Fibroblast of skin of left quadriceps (primary cell): ENCODE measurements at places on chromosomes 12 and 14.

DNA sequence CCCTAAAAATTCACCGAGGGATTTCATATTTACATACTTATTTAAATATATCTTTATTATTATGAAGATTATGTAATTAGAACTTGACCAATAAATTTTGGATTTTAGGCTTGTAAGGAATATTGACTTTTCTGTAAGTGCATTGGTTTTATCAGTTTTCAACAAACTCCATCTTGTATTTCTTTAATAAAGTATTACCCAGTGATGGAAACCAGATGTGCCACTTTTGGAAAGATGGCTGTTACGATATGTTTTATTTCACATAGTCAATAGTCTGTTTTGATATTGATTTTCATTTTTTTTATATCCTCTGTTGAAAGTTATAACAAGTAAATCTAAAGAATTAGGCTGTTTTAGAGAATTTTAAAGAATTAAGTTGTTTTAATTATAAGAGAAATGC, 1.8 kb downstream of the MON2 start:
- no peak for DNase-seq

DNA sequence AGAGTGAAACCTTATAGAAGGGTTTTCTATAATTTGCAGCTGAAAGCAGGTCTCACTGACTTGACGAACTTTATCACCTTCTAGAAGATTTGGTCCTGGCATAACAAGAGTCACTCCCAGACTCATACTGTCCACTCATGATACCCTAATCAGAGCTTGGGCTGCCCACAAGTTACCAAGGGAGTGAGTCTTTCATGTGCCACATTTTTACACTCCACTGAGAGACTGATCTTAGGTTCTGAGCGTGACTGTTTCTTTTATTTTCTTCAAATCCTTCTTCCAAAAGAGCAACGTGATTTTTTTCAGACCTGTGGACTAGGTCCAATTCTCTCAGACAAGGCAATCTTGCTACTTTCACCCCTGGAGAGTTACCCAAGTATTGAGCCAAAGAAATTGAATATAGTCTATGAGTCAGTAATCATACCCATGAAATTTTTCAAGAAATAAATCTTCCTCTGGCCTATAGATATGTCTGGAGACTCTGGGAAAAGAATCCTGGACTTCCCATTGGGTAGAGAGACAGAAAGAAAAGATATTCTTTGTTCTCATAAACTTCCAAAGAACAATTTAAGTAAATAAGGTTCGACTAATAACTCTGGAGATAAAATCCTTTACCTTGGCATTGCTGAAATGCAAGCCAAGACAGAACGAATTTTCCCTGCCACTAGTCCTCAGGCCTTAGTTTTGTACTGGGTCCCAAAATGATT, 26.9 kb downstream of the SIX1 start:
- DNase-seq, result peak; percentile 59

DNA sequence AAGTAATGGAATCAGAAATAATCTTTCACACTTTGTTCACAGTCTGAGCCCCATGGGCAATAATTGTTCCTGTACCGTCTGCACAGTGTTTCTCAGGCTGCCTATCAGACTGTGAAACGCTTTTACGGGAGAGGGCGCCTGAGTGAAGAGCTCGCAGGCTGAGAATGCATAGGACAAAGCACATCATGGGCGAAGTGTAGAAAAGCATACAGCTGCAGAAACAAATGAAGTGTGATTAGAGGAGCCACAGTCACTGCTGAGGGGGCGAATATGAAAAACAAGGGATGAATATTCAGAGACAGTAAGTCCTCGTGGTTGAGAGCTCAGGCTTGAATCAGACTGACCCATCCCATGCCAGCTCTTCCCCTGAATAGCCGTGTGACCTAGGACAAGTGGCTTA, 438.4 kb upstream of the DCN start:
- DNase-seq, result peak; percentile 4

- no peak for DNase-seq
Observed at GRCh38 chr12:131702573-131702877, 8.4 kb upstream of the SFSWAP start.

GRCh38 chr12:40192704-40193255, 32.0 kb upstream of the LRRK2 start:
- no peak for DNase-seq

DNA sequence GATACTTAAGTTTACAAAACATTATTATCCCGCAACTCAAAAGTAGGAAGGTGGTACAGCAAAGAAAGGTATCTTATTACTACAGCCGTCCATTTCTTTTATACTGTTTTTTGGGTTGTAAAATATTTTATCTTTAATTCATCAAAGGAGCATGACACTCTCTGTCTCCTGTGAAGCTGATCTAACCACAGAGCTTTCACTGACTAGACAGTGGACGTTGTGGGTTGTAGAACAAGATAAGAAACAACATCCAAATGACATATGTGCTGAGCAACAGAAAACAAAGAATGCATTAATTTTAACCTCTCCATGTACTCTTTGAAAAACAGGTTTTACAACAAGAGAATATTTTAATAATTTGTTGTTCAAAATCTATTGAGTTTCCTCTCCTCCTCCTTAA, 195.9 kb upstream of the FBXO33 start:
- no peak for DNase-seq

GRCh38 chr14:54711812-54712464, 145.0 kb downstream of the SAMD4A start:
- DNase-seq, result no peak

- no peak for DNase-seq
Observed at GRCh38 chr12:129821964-129822363, 81.9 kb downstream of the TMEM132D start.

- DNase-seq, result no peak
Observed at GRCh38 chr12:62516927-62517326, 50.3 kb downstream of the MON2 start.

DNA sequence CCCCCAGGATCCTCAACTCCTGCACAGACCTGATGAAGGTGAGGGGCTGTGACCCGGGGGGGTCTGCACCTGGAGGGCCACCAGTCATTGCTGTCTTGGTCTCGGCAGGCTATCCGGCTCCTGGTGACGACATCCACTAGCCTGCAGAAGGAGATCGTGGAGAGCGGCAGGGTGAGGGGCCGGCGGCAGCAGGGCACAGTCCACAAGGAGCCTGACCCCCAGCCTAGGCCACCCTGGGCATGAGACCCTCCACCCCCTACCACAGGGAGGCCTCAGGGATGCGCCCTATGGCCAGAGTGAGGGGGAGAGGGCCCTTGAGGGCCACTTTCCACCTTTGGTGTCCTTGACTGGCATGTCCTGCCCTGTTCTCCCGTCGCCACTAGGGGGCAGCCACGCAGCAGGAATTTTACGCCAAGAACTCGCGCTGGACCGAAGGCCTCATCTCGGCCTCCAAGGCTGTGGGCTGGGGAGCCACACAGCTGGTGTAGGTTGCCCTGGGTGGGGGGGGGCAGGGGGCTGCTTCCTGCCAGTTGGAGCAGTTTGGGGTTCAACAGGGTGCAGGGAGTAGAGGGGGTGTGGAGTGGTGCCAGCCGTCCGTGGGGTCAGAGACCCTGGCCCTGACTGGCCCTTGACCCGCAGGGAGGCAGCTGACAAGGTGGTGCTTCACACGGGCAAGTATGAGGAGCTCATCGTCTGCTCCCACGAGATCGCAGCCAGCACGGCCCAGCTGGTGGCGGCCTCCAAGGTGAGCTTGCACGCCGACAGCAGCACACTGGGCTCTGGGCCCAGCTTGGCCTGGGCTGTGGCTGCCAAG, 25.0 kb downstream of the HIP1R start:
- peak; percentile 50 for DNase-seq

DNA sequence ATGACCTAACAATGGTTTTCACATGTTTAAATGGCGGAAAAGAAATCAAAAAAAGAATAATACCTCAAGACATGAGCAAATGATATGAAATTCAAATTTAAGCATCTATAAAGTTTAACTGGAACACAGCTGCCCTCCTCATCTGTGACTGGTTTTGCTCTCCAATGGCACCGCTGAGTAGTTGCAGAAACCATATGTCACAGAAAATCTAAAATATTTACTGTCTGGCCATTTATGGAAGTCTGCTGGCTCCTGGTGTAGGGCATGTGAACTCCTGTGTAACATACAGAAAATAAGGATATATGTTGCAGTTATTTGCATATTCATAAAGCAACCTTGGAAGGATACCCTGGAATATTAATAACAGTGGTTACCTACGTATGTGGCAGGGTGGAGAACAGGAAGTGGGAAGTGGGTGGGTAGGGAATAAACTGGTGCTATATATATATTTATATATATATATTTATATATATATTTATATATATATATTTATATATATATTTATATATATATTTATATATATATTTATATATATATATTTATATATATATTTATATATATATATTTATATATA, 48.4 kb downstream of the LTBP2 start:
- no peak for DNase-seq

GRCh38 chr12:93242154-93242972, 135.4 kb upstream of the NUDT4 start:
- DNase-seq, result no peak

DNA sequence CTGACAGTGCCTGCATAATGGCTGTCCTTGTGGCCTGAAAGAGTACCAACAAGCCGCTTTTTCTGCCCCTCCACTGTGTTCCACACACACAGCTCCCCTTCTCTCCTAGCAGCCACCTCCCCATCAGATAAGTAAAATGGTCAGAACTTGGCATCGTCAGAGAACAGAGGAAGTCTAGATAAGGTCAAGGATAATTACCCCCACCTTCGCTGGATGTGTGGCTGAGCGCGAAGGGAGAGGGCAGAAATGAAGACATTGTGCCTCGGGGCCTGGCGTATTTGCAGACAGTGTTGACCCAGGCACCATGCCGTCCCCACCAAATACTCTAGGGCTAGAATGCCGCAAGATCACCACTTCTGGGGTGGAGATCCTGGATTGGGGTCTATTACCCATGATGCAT, 30.6 kb downstream of the FBXO21 start:
- no peak for DNase-seq

DNA sequence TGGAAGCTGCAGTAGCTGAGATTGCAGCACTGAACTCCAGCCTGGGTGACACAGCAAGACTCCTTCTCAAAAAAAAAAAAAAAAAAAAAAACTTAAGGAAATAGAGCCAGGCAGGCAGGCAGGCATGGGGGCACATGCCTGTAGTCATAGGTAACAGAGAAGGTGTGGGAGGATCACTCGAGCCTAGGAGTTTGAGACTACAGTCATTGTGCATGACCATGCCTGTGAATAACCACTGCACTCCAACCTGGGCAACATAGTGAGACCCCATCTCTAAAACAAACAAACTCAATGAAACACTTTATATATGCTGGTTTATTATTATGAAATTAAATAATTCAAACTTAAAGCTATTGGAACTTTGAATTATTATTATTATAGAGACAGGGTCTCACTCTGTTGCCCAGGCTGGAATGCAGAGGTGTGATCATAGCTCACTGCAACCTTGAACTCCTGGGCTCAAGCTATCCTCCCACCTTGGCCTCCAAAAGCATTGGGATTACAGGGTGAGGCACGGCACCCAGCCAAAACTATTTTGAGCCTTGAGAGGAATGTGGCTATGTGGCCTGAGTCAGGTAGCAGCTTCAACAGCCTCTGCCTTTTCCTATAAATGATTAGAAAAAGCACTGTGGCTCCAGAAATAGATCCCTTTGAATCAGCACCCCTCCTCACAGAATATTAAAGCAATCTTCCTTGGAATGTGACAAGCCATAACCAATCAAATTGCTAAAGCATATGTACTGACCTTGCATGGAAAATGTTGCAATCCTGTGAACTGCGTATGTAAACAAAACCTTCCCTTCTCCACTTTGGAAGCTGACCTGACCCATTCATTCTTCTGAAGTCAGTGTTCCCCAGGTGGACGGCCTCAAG, 34.7 kb upstream of the YY1 start:
- DNase-seq, result no peak

DNA sequence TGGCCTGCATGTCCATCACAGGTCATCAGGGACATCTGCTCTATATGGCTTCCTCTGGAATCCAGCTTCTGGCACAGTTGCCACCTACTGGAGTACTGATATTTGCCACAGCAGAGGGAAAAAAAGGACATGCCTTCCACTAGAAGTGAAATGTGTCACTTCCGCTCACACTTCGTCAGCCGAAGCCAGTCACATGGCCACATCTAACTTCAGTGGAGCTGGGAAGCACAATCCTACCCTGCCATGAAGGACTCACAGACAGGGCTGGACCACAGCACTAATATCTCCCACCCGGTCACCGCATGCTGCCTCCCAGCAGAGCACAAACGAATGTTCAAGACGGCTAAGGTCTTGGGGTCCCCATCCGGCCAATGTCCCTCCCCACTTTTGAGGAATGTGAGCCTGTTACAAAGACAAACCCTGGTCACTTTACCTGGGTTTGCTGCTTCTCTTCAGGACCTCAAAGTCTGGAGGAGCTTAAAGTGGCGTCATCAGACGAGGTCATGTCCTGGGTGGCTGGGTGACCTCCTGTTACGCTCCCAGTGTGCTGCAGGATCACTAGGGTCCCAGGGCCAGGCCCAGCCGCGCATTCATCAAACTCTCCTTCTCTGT, 98.6 kb downstream of the GCH1 start:
- no peak for DNase-seq

- DNase-seq, result no peak
Observed at GRCh38 chr12:118742431-118742830, 238.9 kb upstream of the SRRM4 start.

- peak; percentile 62 for DNase-seq
Observed at GRCh38 chr12:851913-852312, 97.6 kb downstream of the RAD52 start.

DNA sequence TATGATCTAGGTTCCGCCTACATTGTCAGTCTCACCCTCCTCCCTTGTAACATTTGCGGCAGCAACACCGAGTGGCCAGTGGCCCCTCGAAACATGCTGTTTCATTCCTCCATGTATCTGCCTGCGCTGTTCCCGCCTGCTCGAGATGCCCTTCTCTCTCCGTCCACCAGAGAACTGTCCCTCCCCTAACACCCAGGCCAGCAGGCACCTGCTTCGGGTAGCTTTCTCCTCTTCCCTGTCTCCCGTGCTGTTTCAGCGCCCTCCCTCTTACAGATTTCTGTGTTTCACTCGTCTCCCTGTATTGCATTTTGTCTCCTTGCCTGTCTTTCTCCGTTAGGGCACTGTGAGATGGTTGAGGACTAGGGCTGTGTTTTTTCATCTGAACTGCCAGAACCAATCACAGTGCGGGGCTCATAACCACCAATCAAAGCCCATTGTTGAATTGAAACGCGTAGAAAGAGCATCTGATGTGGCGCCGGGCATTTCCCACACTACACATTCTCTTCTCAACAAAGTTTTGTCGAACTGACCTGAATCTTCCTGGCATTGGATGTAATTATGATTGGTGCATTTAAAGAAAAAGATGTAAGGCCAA, 40.9 kb upstream of the ELK3 start:
- no peak for DNase-seq
